ENCODE measurements at places on chromosomes 6 and 20.
A peak's percentile ranks its signal among the peaks of the same experiment; 100 is the strongest.

GRCh38 chr20:1304710-1305515, 24.0 kb downstream of the SDCBP2 start:
- DNase-seq = no peak

DNA sequence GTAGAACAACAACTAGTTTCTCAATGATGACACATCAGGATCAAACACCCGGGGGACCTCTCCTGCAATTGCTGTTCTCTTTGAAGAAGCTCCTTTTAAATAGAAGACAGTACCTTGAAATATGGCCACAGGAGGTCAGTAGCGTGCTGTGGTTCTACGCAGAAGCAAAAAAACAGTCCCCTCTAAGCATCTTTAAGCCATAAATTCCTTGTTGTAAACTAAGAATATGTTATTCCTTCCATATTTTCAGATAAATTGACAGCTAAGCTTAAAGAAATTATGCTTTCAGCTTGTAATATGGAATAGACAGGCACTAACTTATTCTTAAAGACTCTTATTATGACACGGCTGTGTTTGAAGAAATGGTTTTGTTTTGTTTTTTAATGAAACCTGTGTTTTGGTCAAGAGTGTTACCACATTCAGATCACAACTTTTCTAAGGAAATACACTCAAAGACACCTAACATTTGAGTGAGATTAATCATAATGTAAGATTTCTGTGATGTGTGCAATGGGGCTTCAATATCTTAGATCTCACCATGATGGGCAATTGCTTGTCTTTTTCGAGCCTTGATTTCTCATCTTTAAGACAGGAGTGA, 49.7 kb upstream of the IL20RA start:
- peak; percentile 74 for DNase-seq

DNA sequence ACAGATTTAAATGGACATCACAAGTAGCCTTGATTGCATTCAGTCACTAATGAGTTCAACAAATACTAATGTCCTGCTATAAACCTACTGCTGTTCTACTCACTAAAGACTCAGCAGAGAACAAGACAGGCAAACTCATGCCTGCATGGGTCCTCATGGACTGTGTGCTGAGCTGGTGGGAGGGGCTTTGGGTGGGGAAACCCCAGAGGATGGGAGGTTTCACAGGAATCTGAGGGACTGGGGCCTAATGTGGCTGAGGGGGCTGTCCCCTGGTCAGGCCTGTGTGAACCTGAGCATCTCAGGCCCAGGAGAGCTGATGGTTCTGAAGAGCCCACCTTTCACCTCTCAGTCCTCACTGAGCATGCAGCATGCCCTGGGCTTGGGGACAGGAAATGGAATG, 1.4 kb downstream of the CST8 start:
- no peak for DNase-seq

DNA sequence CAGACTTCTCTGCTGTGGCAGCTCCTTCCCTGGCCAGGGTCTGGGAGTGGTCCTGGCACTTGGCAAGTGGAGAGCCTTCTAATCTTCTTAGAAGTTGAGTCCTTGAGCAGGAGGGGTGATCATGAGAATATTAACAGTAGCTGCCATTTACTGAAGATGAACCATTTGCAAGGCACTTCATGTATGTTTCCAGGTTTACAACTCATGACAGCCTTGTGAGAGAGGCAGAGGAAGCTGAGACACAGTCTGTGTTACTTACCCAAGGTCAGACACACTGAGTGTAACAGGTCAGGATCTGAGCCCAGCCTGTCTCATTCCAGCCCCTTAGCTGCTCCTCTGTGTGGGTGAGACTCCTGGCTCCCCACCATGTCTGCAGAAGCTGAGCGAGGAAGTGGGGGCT, 45.5 kb upstream of the SRF start:
- DNase-seq = no peak

DNA sequence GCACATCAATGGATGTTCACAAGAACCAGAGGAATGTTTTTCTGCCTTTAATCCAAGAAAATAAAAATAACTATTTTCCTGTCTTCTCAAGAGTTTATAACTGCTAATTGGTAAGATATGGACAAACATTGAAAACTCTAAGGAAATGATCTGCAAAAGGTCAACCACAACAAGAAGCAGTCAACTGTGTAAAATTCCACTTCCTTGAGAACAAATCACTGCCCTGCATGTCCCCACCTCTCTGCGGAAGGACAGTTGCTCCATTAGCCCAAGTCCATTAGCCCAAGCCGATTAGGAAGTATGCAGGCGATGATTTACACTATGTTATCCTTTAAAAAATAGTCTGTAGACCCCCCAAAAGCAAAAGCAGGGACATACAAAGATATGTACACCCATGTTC, 27.6 kb downstream of the SLC22A23 start:
- no peak for DNase-seq

DNA sequence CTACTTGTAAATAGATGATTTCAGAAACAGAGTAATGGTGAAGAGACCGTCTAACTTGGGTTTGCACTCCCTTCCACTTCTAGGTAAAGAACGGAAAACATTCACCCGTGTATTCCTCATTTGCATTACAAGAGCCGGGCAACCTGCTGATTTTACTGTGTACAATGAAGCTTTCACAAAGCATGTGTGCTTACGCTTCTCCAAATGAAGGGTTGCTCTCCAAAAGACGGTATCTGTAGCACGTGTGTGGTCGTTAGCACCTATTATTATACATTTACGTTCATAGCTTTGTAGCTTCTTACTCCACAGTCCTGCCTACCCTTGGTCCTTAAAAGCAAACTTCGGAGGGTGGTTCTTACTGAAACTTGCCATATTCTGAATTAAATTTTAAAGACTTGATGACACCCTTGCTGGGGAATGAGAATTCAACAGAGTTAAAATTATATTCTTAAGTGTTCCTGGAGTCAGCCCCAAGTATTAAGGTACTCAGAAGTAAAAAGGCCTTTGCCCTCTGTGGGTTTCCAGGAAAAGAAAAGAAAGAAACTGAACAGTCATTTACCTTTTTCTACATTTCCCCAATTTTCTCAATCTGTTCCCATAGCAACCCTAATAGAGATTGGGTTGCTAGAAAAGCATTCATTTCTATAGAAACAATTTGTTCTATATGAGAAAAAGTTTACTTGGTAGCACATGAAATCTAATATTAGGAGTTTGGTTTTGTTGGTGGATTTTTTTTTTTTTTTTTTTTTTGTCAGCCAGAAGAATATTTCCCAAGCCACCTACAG, 61.9 kb upstream of the KCNG1 start:
- no peak for DNase-seq

DNA sequence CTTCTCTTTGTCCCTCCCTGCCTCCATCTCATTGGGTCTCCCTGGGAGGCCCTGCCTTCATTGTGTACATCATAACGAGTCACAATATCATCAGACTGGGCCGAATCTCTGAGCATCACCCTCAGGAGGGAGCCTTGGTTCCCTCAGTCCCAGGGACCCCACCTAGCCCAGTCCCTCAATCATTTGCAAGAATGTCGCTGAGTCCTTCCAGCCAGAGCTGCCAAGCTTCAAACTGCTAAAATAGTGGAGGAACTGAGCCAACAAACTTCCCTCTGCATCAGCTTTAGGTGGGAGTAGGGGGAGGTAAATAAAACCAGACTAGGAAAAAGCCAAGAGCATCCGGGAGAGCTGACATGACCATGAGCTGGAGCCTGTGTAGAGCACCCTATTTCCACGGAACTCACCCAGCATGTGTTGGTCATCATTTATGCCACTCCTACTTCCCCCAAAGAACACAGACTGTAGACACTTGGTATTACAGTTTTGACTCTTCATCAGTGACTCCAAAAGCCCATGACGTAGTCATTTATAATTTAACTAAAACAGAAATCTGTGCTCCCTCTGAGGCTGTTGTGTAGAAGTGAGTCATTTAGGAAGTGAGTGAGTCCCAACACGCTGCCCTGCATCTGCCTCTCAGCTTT, 28.8 kb upstream of the IL17A start:
- no peak for DNase-seq

DNA sequence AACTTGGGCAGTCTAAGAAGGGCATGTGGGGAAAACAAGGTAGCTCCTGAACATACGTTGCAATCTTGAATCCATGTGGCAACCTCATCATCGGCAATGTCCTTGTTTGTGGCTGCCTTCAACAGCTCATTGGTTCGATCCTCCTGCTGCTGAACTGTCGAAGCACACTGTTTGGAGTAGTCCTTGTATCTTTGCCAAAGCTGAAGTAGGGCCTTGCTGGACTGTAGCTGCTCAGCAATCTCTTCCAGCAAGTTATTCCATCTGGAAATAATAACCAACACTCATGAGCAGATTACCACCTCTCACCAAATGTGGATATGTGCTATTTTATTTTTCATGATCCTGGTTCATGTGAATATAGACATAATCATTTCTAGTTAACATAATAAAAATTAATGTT, 413.3 kb downstream of the ESR1 start:
- DNase-seq = no peak

DNA sequence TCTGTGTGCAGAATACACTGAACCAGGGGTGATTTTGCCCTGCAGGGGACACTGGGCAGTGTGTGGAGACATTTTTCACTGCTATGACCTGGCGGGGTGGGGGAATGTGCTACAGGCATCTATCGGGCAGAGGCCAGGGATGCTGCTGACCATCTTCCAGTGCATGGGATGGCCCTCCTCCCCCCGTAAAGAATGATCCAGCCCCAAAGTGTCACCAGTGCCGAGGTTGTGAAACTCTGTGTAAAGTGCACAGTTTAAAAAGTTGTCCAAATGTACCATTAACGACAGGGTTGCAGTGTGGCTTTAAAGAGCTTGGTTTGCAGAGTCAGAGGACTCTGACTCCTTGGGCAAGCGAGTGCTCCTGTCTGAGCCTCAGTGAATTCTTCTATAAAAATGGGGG, 72.1 kb downstream of the SULF2 start:
- peak; percentile 44 for DNase-seq

DNA sequence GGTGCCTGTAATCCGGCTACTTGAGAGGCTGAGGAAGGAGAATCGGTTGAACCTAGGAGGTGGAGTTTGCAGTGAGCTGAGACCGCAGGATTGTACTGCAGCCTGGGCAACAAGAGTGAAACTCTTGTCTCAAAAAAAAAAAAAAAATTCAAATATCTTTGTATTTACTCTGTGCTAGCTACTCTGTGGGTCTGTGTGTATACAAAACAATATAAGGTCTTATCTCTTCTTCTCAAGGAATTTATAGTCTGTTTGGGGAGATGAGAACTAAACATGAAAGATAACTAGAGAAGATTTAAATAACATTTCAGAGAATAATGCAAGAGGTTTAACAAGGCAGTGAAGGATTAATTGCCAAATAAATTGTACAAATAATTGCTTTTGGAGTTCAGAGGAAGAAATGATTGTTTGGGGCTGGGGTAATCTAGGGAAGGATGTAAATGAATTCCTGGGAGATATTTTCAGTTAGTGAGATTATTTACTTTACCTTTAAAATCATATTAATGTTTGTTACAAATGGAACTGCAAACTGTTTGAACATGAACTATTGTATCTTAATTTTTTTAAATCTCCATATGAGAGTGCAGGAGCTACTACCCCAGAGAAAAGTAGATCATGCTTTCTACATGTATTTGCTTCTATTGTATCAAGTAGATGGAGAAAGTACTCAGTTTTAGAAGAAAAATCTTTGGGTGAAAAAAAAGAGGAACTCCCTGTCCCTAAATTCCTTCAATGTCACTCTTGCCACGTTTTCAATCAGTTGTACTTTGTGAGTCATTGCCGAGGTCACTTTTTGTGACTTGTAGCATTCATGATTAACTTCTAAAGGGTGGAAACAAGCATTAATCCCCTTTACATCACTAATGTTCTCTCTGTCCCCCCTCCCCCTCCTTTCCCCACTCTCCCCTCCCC, 39.0 kb downstream of the NCOA3 start:
- DNase-seq = peak; percentile 59

GRCh38 chr6:79257381-79258205, 23.1 kb upstream of the HMGN3 start:
- no peak for DNase-seq

GRCh38 chr20:53635221-53635620, 41.6 kb upstream of the ZNF217 start:
- no peak for DNase-seq

GRCh38 chr6:121645100-121645745, 209.8 kb downstream of the GJA1 start:
- DNase-seq = no peak

GRCh38 chr6:54817236-54817635, 29.3 kb upstream of the FAM83B start:
- DNase-seq = no peak

GRCh38 chr20:3887876-3888620, 1.1 kb upstream of the PANK2 start:
- DNase-seq = no peak

DNA sequence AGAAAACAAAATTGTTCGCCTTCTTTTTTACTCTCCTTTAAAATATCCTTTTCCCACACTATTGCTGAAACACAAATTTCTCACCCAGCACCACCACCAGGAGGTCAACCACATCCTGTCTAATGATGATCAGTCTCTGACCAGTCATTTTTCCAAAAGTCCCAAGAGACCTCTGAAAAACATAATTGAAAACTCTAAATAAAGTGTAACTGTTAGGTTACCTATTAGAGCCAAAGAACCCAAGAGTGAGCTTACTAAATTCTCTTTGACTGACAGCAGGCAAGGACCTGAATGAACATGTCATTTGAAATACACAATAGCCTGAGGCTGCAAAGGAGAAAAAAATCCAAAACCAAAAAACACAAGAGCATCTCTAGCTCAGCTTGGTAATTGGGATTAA, 735.4 kb downstream of the CBLN4 start:
- DNase-seq = no peak

- DNase-seq = no peak
Measured at GRCh38 chr20:22232923-22233322, 351.4 kb downstream of the FOXA2 start.

GRCh38 chr6:53568776-53569616, 24.1 kb upstream of the GCLC start:
- no peak for DNase-seq

DNA sequence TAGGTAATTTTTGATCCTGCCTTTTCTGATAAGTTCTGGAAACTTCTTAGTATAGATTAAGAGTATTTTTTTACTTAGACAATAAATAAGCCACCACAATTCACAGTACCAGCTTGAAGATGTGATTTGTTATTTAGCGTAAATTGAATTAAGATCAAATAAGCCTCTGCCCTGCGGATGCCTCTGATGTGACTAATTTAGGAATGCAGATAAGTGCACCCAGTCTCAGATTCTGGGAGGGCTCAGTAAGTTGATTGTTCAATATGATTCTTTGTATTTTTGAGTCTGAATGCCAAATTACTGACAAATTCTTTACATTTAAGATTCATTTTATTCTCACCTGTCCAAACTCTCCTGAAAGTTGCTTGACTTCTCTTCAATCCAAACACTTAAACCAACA, 147.5 kb downstream of the THBS2 start:
- DNase-seq = no peak

- DNase-seq = peak; percentile 84
Measured at GRCh38 chr20:36182604-36183154, 28.1 kb downstream of the EPB41L1 start.

GRCh38 chr20:48314925-48315592, 512.7 kb downstream of the PREX1 start:
- DNase-seq = no peak

- no peak for DNase-seq
Measured at GRCh38 chr6:17291778-17292177, 10.6 kb downstream of the RBM24 start.

All from HepG2 (cell line).